M059J (cell line): ENCODE measurements at places on chromosomes 3 and 15.

DNA sequence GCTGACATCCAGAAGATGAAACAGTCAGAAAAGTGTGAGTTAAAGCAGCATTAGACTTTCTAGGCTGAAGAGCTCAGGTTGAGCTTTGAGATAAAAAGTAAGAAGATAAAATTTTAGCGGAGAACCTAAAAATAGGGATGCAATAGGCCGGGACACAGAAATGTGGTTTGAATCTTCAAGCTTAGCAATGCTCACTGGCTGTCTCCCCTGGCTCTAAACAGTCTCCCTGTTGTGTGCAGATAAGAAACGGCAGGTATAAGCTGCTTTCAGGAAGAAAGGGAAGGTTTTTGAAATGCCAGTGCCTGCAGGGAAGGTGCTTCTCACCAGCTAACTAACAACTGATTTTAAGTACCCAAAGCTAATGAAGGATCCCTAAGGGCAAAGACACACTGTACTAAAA lies 718.7 kb upstream of the SGO1 start:
- no peak for DNase-seq

DNA sequence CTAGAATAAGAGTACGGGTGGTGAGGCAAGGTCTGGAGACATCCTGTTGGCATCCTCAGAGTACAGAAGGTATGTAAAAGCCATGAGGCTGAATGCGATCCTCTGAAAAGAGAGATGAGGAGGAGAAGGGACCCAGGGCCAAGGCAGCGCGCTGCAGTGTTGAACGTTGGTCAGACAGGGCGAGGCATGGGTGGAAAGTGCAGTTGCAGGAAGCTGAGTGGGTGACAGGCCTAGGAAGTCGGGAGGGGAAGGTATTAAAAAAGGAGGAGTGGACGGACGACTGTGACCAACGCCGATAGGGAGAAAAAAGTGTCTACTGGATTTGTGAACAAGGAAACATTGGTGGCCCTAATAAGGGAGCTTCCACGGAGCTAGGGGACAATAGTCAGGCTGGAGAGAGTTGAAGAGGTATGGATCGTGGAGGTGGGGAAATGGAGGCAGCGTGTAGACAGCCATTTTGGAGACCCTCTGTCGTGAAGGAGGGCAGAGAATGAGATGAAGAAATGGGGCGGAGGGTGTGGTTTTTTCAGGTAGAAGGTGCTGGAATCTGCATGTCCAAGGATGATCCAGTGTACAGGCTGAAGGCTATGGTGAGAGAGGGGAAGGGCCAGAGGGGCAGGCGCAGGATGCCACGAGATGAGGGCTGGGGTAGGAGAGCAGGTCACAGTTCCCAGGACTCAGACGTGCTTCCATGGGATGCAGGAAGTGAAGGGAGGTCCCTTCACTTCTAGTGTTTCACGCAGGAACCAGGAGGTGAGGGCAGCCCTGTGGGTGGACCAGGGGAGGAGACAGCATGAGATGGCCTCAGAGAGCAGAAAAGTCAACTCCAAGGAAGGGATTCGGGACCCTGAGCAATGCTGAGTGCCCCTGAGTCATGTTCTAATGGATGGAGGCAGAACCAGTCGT lies 115.9 kb downstream of the ASB7 start:
- no peak for DNase-seq

DNA sequence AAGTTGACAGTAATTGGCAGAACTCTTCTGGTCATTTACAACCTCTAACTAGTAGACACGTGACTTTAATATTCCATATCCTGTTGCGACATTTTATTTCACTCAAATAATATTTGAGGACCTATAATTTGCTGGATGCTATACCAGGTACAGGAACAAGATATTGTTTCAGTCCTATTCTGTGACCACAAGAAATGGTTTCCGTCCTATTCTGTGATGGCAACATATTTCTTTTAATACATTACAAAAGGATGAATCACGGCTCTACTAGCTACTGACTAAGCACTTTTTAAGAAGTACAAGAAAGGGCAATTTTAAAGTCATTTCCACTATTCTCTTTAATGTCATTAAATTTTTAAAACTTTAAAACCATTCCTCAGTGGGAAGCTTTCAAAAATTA lies 400.2 kb downstream of the CNTN3 start:
- DNase-seq, result no peak

- no peak for DNase-seq
These were observed 592.2 kb upstream of the TBL1XR1 start for GRCh38 chr3:177789500-177789899.

- peak; percentile 85 for DNase-seq
These were observed 86.6 kb downstream of the LINGO1 start for GRCh38 chr15:77546050-77546501.

GRCh38 chr3:64398006-64398405 lies 172.7 kb upstream of the PRICKLE2 start:
- DNase-seq, result no peak

GRCh38 chr3:149023951-149024350 lies 32.6 kb downstream of the GYG1 start:
- DNase-seq, result peak; percentile 69

GRCh38 chr15:40430271-40430805 lies 10.4 kb upstream of the BAHD1 start:
- peak; percentile 51 for DNase-seq

DNA sequence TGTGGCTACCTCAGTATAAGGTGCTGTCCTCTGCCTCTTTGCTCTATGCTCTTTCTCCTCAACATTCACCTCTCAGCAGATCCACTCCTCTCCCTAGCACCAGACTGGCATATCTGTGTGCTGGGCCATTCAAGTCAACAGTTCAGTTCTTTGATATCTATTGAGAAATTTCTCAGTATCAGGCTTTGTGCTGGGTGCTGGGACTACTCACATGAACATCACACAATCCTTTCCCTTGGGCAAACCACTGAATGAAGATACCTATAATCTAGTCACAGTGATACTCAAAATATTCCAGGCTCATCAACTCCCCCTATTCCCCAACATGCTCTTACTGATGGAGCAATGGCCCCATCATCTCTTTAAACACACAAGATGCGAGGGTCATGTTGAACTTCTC lies 120.8 kb downstream of the RPL22L1 start:
- no peak for DNase-seq

GRCh38 chr3:154588831-154589230 lies 158.8 kb upstream of the GPR149 start:
- DNase-seq, result no peak

GRCh38 chr15:62472616-62473299 lies 307.7 kb upstream of the C2CD4B start:
- peak; percentile 79 for DNase-seq

GRCh38 chr3:11641683-11642430 lies 1.9 kb downstream of the VGLL4 start:
- DNase-seq, result peak; percentile 48

GRCh38 chr3:129557548-129557894 lies 14.5 kb downstream of the H1-8 start:
- DNase-seq, result no peak

GRCh38 chr3:142148044-142148791 lies 1.1 kb downstream of the TFDP2 start:
- DNase-seq, result peak; percentile 20

GRCh38 chr3:169085827-169086226 lies 577.7 kb downstream of the MECOM start:
- peak; percentile 95 for DNase-seq

DNA sequence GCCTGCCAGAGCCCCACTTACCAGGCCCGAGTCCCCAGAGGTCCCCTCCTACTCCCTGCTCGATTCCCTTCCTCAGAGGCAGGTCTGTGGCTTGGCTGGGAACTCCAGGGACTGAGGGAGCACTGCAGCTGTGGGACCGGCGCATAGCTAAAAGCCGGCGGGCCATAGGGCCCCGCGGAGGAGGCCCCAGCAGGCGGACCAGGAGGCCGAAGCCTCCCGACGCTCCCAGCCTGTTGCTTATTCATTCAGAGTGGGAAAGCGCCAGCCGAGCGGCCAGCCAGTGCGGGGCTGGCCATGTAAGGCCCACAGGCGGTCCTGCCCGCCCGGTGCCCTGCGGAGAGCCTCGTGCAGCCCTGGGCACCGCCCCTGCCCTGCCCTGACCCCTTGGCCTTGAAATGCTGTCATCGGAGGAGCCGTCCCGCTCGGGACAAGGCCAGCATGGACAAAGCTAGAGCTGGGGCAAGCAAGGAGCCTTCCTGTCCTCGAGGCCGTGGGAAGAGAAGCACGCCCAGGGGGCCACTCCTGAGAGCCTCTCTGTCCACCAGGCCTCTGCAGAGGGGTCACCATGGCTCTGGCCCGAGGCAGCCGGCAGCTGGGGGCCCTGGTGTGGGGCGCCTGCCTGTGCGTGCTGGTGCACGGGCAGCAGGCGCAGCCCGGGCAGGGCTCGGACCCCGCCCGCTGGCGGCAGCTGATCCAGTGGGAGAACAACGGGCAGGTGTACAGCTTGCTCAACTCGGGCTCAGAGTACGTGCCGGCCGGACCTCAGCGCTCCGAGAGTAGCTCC lies at the start of gene LOXL1:
Gene LOXL1, plus strand, starts transcription at position 244 of the 784 bp plus-strand sequence. Its CDS starts 322 bp downstream, at position 566.
- DNase-seq, result peak; percentile 87

GRCh38 chr15:38325648-38325990 lies 73.0 kb downstream of the SPRED1 start:
- no peak for DNase-seq

- no peak for DNase-seq
These were observed 836.1 kb downstream of the NAALADL2 start for GRCh38 chr3:175695251-175695650.

GRCh38 chr3:101036213-101036618 lies 43.0 kb upstream of the ABI3BP start:
- DNase-seq, result peak; percentile 100

GRCh38 chr3:98986073-98986472 lies 84.6 kb upstream of the DCBLD2 start:
- peak; percentile 86 for DNase-seq

GRCh38 chr3:15261274-15261673 lies 55.2 kb downstream of the CAPN7 start:
- DNase-seq, result no peak

DNA sequence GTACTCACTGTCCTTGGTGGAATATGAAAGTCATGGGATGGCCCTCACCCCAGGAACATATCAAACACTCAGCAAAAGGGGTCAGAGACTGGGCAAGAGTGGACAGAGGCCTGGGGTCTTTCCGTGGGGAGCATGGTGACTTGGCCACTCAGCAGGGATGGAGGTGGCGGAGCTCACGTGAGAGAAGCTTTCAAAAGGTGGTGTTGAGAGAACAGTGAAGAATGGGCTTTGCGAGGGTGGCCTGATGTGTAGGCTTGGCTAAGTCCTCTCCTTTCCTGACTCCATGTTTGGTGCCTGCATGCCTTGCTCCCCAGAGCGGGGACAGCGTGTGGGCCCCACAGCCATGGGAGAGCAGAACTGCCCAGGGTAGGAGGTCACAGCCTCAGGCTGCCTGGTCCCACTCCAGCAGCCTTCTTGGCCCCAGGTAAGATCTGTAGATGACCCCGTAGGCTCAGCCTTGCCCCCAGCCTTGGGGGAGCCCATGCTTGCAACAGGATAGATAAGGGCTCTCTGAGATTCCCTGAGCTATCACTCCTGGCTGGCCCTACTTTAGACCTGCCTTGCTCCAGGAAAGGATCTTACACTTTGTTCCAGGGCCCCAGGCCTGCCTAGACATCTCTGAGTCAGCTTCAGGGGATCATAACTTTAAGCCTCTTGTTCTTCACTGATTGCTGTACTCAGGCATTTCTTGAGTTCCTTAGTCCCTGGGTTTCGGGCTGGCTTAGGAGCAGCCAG lies 17.0 kb downstream of the RPLP1 start:
- DNase-seq, result peak; percentile 58

DNA sequence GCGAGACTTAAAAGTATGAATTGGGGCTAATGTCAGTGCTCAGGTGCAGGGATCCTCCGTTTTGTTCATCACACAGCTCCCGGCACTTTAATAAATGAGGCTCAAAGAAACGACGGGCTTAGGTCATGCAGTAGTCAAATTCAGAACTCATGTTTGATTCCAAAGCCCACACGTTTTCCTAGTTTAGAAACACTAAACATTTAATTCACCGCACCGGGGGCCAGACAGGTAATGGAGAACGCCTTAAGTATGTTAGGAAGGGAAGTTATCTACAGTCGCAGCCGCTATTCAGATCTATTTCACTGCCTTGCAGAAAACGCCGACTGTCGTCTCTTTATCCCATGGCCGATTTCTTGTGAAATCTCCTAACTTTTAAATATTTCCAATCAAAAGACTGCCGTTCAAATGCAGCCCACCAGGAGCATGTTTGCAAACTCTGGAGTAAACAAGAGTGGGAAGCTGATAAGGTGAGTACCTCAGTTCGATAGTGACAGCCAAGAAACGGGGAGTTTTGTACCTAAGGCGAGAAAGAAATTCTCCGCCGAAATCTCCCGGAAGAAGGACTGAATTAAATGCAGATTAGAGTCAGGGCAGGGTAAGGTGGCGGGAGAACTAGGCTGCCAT lies 569 bp downstream of the HIGD2B start:
- DNase-seq, result no peak

- no peak for DNase-seq
These were observed 302.7 kb downstream of the CTNNB1 start for GRCh38 chr3:41502023-41502422.

DNA sequence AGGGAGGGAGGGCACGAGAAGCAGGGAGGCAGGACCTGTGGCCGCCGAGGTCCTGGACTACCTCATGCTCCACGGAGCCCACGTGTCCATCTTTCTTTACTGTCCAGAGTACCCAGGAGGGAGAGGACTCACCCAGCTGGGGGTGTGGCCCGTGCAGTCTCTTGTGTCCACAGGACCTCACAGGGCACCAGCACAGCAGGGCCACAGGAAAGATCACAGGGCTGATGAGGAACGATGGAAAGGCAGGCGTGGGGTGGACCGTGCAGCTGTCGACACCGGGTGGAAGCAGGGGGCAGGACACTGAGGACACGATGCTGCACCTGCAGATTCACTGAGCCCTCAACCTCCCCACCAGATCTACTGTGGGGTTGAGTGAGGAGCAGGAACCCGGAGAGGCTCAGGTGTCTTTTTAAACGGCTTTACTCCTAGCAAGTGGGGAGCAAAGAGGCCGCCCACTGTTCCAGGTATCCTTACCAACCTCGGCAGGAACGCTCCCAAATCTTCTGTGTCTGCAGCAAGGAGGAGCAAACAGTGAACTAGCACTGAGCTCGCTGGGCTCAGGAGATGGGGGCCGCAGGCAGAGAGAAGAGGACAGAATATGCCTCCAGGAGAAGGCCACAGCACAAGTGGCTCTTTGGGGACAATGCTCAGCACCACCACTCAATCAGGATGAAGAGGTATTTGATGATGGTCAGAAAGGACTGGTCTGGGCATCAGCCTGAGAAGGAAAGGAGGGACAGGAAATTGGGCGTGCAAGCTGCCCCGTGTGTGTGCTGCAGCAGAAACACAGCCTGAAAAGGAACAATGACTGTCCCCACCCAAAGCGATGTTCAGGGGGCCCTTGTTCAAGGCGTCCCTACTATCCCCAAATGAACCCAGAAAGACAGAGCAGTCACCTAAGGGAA lies 198.8 kb downstream of the XXYLT1 start:
- no peak for DNase-seq

GRCh38 chr3:4757575-4758248 lies 221.5 kb upstream of the BHLHE40 start:
- DNase-seq, result no peak

GRCh38 chr3:55166576-55167555 lies 239.0 kb upstream of the LRTM1 start:
- DNase-seq, result peak; percentile 72

- DNase-seq, result peak; percentile 53
These were observed 23.6 kb downstream of the CCR1 start for GRCh38 chr3:46184469-46184868.

GRCh38 chr15:93241696-93242585 lies 152.9 kb upstream of the RGMA start:
- no peak for DNase-seq
